ENCODE measurements at places on chromosomes 4 and X. TPM values are rescaled to one million over a fixed set of nuclear protein-coding genes. Genes with fewer than 3 reads are reported as not detected.

Gene LUZP4
- not detected for total RNA-seq

Gene TBX22
- not detected for total RNA-seq

GRCh38 chr4:80240976-80241375 is 25.5 kb upstream of the FGF5 start:
- DNase-seq = no peak

Gene ARSJ
- total RNA-seq = 0.69 TPM

GRCh38 chr4:169934794-169935429 is 91.3 kb downstream of the MFAP3L start:
- DNase-seq = no peak
